HuH-7 (cell line): ENCODE measurements at places on chromosomes 13 and 19.

DNA sequence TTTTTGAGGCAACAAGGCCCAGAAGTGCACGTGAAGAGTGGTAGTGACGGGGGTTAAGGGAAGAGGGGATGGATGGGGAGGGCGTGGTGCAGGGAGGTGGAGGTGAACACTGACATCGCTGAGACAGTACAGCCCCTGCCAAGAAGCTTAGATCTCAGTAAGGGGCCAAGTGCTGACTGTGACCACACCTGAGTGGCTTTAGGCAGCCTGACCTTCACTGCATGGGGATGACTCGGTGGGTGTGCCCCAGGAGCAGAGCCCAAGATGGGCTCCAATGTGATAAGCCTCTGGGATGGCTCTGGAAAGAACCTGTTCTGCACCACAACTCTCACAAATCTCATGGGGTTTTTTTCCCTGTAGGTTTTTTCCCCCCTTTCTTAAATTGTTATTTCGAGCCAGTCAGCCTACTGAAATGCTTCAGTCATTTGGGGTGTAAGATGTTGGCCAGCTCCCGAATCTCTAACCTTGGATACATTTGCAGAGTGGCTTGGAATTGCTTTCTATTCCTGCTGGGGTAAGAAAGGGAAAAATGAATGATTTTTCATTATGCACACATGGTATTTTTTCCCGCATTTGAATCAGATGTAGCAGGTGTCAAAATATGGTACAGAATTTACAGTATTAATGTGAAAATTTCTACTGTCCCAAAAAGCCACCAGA lies 165.0 kb downstream of the TM9SF2 start:
- DNase-seq: no peak

GRCh38 chr19:11535792-11536595 lies 2.7 kb upstream of the CNN1 start:
- DNase-seq: peak; percentile 89

DNA sequence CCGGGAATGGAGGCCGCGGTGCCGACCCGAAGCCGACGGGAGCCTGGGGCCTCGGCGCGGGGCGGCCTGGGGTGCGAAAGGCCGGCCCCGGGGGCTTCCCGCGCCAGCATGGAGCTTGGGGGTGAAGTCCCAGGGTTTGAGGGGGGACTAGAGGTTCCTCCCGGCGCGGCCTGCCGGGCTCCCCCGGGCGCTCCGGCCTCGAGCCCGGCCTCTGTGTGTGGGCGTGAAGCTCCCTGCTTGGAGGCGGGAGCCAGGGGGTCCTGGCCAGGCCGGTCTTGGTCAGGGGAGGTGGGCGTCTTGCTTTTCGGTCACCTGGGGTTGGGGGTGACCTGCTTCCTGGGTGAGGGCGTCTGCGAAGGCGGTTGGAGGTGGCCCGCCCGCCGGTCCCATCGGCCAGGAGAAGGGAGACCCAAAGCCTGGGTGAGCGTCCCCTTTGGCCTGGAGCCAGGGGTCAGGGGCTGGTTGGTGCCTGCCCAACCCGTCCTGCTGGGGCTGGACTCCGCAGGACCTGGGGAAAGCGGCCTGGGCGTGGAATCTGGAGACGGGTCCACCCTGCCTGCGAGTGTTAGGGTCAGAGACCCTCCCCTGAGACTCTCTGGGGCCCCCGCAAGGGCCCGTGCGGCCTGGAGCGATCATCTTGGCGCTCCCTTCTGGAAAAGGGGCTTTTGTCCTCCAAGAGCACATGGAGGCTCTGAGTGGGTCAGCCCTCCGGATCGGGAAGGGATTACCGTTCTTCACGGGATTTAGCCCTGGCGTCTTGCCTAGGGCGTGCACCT lies 535 bp downstream of the BSG start:
- no peak for DNase-seq

DNA sequence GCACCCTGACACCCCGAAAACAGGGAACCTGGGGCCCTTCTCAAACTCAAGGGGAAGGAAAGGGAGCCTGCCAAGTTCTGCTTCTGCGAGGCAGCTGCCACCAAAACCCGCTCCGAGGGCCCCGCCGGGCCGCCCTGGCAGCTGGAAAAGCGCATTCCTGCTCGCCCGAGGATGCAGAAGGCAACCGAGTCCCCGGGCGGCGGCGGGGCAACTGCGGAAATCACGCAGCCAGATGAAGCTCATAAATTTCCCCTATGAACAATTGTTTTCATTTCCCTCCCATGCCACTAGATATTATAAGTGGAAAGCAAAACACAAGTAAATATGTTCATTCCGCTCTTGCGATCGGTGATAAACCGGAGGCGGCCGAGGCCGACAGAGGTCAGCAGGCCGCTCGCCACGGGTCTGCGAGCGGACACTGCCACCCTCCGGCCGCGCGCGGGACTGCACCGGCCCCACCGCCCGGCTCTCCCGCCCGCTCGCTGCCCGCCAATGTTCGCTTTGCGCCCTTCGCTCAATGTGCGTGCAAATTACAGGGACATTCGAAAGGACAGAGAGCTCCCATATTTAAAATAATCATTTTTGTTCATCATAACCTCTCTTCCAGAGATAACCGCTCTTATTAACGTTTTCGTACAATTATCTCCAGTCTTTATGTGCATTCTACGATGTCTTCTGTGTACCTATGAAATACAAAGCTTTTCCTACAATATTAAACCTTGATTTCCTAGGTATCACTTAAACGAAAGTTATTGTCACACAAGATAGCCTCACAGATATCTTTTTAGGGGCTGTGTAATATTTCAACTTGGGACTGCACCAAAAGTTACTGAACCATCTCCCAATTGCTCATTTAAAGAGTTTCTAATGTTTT lies 120.8 kb upstream of the ZNF507 start:
- peak; percentile 81 for DNase-seq

DNA sequence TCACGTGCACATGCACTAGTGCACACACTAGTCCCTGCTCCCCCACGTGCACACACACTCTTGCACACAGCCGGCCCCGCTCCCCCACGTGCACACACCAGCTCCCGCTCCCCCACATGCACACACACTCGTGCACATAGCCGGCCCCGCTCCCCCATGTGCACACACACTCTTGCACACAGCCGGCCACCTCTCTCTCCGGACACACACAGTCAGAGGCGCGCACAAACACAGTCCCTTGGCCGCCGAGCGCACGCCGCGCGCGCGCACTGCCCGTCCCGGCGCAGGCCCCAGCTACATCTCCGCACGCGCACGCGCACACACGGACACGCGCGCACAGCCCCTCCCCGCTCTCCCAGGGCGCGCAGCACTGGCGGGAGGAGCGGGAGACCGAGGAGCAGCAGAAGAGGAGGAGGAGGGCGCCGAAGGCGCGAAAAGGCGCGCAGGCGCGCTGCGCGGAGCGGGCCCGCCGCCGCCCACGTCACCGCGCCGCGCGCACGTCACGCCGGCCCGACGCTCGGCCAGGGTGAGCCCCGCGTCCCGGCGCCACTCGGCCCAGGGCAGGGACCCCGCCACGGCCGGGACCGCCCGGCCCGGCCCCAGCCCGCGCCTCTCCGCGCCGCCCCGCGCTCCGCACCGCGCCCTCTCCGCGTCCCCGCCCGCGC lies at the start of gene TFDP1:
TSS of gene TFDP1 (plus strand) at position 549 of the 665 bp plus-strand sequence. CDS start 1,085 bp downstream, outside the sequence.
- DNase-seq: peak; percentile 96

DNA sequence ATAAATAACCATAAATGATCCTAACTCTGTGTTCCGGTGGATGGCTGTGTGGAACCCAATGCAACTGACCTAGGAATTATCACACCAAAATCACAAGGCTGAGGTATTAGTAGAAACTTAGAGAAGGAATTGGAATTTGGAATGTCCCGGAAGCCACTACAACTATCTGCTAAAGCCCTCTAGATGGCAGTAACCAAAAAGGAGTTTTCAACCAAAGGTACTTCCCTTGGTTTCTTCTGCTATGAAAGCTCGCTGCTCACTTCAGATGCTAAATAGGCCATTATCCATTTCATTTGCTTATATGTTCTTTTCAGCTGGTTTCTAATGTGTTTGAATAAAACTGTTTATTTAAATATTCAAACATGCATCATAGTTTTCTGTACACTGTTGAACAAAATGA lies 1589.1 kb upstream of the SPRY2 start:
- peak; percentile 10 for DNase-seq

- no peak for DNase-seq
Measured at GRCh38 chr19:41248895-41249294, 15.3 kb upstream of the HNRNPUL1 start.

- no peak for DNase-seq
Measured at GRCh38 chr19:14305706-14306105, 75.5 kb upstream of the ADGRE5 start.

DNA sequence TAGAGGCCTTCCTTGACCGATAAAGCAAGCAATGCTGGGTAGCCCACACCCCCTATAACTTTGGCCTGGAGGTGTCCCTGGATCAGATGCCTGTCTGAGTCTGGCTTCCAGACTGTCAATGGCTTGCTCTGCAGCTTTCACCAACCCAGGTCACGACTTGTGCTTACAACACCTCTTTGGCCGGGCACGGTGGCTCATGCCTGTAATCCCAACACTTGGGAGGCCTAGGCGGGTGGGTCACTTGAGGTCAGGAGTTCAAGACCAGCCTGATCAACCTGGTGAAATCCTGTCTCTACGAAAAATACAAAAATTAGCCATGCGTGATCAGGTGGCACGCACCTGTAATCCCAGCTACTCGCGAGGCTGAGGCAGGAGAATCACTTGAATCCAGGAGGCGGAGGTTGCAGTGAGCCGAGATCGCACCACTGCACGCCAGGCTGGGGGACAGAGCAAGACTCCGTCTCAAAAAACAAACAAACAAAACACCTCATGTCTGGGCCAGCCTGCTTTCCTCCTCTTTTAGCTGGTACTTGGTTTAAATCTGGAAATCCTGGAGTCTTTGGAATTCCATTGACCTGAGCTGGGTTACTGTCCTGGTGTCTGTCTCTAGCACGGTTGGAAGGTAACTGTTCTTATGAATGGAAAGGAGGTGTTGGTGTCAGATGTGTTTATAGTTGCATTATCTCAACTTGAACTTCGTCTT lies 10.3 kb upstream of the GARRE1 start:
- no peak for DNase-seq

DNA sequence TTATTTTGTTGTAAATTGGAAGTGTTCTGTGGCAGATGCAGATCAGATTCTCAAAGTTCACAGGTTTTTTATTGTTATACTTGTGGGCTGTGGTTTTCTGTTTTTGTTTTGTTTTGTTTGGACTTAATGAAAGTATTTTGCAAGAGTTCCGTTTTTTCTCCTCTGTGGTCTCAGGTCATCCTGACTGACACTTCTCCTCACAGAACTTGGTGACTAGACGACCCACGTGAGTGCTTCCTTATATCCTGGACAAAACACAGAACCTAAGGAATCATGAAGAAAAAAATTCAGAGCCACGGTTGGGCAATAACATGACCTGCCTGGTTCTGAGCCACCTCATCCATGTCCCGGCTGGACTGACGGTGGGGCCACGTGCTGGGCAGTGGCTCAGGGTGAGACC lies 2.5 kb upstream of the RFPL4AL1 start:
- no peak for DNase-seq

DNA sequence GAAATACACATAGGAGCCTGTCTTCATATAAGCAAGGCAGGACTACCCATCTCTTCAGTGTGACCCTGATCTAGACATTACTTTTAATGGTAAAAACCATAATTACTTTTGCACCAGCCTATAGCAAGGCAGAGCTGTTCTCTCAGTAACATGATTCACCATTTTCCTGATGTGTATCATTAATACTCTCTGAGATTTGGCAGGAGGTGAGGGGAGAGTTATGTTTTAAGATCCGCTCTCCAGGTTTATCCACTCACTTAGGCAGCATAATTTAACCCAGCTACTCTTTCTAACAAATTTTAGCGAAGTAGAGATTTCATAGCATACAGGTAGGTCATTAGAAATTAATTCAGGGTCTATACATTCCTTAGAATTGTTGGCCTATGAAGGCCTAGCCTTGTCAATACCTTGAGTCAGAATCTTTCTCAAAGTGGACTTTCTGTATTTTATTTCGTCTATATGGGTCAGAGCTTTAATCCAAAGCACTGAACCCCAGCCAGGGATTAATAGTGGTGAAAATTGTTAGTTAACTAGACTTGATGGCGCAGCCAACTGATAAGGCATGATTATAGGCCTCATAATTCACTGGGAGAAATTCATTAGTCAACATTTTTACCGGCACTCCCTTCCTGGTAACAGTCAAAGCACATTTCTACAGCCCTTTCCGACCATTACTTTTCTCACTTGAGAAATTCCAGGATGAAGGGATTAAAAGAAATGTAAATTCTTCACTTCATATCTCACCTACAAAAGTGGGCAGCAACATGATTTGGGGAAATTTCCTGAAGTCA lies 955.1 kb downstream of the DIAPH3 start:
- no peak for DNase-seq

- DNase-seq: no peak
Measured at GRCh38 chr19:4693471-4694121, 23.5 kb upstream of the MYDGF start.

DNA sequence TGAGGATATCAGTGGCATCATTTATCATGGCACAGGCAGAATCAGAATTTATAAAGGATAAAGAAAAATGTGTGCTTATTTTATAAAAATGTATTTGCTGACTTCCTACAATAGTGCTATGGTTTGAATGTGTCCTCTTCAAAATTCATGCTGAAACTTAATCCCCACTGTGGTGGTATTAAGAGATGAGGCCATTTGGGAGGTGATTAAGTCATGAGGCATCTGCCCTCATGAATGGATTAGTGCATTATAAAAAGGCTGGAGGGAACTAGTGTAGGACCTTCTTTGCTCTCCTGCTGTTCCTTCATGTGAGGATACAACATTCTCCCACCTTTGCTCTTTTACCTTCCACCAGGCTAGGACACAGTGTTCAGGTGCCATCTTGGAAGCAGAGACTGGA lies 212.8 kb downstream of the RFC3 start:
- no peak for DNase-seq

GRCh38 chr19:5805462-5806132 lies 730 bp downstream of the NRTN start:
- DNase-seq: peak; percentile 87

GRCh38 chr13:36907821-36908220 lies 12.2 kb downstream of the SMAD9 start:
- no peak for DNase-seq

- DNase-seq: peak; percentile 64
Measured at GRCh38 chr19:51660975-51661600, 14.5 kb upstream of the SIGLEC14 start.

DNA sequence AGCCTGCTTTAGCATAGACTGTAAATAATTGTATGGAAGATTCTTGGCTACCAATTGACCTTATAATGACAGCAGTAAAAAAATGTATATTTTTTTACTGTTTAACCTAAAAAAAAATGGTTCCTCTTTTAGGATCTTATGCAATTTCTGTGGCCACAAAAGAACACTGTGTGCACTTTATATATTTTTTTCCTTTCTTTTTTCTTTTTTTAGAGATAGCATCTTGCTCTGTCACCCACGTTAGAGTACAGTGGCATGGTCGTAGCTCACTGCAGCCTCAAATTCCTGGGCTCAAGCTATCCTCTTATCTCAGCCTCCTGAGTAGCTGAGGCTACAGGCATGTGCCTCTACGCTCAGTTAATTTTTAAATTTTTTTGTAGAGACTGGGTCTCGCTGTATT lies 6.1 kb downstream of the FLT3 start:
- DNase-seq: no peak

GRCh38 chr13:83634601-83635000 lies 247.7 kb downstream of the SLITRK1 start:
- DNase-seq: no peak

GRCh38 chr19:17114414-17114831 lies 38.8 kb downstream of the MYO9B start:
- DNase-seq: no peak
